HAP-1 (cell line): ENCODE measurements at places on chromosomes 16 and 17.

DNA sequence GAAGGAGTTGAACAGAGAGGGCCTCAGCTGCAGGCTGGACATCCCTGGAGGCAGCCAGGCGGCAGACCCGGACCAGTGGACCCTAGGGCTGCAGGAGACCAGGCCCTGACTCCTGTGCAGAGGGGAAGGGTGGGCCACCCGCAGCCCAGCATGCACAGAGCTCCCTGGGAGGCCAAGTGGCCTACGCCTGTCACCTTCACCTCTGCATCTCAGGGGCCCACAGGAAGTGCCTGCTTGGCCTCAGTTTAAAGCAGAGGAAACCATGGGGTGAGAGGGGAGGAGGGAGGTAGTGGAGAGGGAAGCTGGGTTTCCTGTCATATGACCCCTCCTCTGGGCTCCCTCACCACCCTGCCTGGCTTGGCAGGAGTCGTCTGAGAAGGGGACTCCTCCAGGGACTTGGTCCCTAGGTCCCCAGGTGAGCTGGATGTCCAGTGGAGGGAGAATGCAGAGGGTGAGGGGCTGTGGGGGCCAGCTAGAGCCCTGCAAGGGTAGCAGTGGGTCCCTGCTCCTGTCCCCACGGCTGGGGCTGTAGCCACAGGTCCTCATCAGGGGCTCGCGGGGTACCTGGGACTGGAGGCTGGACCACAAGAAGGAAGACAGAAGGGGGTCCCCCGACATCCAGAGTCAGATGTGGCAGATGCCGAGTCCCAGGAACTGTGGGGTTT is at the start of gene TMC8:
TMC8 (plus strand) TSS at position 335 of the 665 bp plus-strand sequence. CDS start 818 bp downstream, outside the sequence.
- no peak for DNase-seq

- DNase-seq = no peak
Measured at GRCh38 chr17:73706858-73707257, 62.6 kb upstream of the SDK2 start.

DNA sequence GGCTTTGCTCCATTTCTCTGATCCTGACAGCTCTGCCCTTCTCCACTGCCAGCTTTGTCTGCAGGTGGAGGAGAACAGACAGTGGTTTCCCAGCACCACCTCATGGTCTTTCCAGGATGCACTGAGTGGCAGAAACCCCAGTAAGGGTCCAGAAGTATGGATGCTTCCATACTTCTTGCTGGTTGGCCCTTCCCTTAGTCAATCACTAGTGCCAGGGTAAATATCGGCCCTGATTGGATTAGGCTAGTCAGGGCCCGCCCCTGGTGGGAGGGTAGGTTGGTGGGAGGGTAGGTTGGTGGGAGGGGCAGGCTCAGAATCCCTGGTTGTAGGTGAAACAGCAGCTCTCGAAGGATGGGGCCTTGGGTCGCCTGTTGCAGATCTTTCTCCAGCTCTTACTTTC is 10.2 kb downstream of the RNF213 start:
- no peak for DNase-seq

DNA sequence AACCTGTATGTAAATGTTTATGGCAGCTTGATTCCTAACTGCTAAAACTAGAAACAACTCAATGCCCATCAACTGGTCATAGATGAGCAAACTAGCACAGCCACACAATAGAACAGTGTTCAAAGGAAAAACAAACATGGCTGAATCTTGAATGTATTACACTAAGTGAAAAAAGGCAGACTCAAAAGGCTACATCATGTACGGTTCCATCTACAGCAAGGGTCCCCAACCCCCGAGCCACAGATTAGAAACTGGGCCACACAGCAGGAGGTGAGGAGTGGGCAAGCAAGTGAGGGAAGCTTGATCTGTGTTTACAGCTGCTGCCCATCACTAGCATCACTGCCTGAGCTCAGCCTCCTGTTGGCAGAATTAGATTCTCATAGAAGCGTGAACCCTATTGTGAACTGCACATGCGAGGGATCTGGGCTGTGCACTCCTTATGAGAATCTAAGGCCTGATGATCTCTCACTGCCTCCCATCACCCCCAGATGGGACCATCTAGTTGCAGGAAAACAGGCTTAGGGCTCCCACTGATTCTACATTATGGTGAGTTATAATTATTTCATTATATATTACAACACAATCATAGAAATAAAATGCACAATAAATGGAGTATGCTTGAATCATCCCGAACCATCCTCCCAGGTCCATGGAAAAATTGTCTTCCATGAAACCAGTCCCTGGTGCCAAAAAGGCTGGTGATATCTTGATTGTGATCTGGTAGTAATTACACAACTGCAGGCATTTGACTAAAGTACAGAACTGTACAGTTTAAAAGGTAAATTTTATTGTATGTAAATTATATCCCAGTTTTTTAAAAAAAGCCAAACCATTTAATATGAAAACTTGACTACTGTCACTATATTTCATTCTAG is 7.7 kb downstream of the CEP20 start:
- no peak for DNase-seq

GRCh38 chr17:39704821-39705551 is 5.1 kb downstream of the ERBB2 start:
- no peak for DNase-seq
